NB4 (cell line): ENCODE measurements at places on chromosomes 7 and 10.

GRCh38 chr7:139743967-139744767 is 33.6 kb downstream of the HIPK2 start:
- no peak for DNase-seq

- DNase-seq = no peak
Observed at GRCh38 chr10:3295582-3296151, 123.1 kb upstream of the PITRM1 start.

- DNase-seq = peak; percentile 87
Observed at GRCh38 chr7:20199015-20199737, 18.0 kb downstream of the MACC1 start.

DNA sequence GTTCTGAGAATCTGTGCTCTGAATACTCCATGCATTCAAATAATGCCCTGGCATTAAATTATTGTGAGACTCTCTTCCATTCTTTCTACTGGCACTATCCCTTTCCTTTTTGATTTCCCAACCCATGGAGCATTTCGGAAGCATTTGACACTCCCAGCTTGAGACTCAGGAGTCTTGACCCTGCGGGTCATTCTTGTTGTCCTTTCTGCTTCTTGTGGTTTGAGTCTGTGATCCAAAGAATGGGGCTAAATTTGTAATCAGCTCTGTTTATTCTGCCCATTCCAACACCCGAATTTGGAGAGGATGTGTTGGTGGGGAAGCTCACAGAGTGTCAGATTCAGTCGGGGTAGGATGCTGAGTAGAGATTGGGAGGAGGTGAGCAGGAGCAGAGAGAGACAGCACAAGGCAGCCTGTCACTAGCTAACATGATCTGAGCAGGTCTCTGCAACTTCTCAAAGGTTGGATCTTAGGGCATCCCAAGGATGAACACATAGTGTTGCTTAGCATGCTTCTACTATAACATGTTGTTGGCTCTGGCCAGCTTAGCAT is 80.4 kb upstream of the BMPER start:
- DNase-seq = no peak

GRCh38 chr7:132575419-132575981 is 770 bp downstream of the PLXNA4 start:
- DNase-seq = peak; percentile 20

DNA sequence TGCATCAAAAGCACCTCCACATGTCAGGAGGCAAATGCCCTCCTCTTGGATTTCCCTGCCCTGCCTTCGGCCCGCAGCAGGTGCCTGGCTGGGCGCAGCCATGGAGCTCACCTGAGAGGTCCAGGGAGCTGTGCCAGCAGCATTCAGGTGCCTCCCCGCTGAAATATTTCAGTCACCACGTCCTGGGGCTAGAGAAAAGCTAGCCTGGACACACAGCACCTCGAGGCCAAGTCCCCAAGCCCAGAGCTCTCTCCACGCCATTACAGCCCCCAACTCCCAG is 102.7 kb downstream of the MAD1L1 start:
- DNase-seq = no peak

GRCh38 chr10:59240582-59241183 is 64.2 kb downstream of the PHYHIPL start:
- peak; percentile 47 for DNase-seq

DNA sequence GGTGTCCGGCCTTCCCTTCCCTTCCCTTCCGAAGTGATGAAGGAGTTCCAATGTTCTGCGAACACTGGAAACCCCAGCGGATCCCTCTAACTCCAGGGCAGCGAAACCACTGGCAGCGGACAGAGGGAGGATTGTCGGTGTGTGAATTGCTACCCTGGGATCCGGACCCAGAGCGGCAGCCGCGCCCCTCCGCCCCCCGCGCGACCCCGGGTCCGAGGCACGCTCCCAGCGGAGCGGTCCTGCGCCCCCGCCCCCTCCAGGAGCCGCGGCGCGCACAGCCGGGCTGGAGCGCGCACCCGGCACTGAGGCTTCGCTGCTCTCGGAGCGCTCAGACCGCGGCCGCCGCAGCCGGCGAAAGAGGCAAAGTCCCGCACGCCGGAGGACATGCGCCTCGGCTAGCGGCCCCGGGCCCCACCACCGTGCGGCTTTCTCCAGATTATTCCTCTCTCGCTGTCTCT is at the start of gene PTPRZ1:
TSS of gene PTPRZ1 (plus strand) at position 331 of the 458 bp plus-strand sequence. CDS start 339 bp downstream, outside the sequence.
- DNase-seq = no peak

DNA sequence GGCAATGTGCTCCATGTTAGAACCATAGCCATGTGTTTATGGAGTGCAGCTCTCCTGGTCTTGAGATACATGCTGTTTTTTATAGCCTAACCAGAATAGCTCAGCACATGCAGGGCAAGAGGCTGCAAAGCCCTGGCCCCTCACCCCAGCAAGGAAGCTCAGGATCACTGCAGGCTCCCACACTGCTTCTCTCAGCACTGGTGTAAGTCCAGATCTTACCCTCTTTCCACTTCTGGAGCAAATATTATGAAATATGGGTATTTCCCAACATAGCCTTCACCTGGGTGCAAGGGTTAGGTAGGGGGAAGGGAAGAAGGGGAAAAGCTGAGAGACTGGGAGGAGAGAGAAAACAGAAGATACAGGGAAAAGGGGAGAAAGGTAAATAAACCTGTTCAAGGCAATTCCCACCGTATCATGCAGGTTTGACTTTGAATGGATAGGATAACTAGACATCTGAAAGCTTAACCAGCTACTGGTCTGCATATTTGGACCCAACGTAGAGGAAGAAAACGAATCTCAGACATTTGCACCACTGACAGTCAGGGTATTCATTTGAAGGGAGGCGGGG is 19.7 kb downstream of the SKIDA1 start:
- DNase-seq = no peak

- DNase-seq = no peak
Observed at GRCh38 chr10:132870426-132870825, 71.9 kb downstream of the CFAP46 start.

GRCh38 chr7:116576350-116577319 is 51.8 kb downstream of the CAV1 start:
- no peak for DNase-seq

GRCh38 chr10:48657416-48657815 is 27.3 kb upstream of the WDFY4 start:
- no peak for DNase-seq

- no peak for DNase-seq
Observed at GRCh38 chr10:124165311-124165710, 71.9 kb upstream of the CHST15 start.

DNA sequence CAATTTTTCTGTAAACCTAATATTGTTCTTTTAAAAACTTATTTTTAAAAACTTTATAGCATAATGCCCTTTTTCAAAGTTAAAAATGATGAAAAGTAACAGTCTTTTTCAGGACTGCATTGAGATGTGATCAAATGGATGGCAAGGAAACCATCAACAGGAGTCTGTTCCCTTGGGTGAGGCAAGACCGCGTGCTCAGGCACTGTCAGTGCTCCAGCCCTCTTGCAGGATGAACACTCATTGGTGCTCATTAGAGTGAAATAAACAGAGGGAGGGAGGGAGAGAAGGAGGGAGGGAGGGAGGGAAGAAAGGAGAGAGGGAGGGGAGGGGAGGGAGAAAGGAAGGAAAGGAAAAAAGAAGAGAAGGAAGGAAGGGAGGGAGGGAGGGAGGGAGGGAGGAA is 145.7 kb upstream of the CHST15 start:
- no peak for DNase-seq
